ENCODE measurements at places on chromosomes 16 and 17.

DNA sequence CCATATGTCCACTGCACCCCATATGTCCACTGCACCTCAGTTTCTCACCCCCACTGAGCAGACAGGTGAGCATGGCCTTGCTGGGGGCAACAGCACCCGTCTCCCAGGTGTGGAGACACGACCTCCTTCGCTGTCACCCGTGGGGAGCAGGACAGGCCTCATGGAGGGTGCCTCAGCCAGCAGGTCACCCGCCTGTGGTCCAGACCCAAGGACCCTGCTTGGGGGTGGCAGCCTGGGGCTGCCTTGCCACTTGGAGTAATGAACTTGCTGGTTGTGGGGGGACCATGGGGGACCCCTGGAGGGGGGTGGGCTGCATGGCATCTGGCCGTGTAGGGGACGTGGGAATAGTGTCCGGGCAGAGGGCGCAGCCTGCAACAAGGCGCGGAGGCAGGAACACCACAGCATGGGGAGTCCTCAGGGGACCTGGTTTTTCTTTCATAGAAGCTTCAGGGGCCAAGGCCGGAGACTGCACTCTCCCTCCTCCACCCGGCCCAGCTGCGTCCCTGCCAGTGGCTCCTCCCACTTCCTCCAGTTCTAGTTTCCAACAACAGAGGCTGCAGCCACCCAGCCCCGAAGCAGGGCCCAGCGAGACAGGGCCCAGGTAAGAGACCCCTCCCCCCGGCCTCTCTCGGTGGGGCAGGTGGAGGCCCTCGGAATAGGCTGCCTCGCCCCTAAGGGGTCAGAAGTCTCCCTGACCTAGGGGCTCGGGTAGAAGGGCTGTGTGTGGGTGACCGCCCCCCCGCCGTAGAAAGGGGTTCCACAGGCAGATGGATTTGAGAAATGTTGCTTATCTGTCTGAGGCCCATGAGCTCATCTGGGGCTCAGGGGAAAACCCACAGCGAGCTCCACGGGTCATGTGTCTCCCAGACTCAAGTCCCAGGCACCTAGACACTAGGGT, at the start of gene NHLRC4:
Gene NHLRC4 (plus strand): TSS at position 531 of the 898 bp plus-strand sequence. CDS start 1,043 bp downstream, outside the sequence.
- DNase-seq: no peak

GRCh38 chr16:86383488-86384262, 126.7 kb upstream of the FOXF1 start:
- DNase-seq: peak; percentile 64

- no peak for DNase-seq
Measured at GRCh38 chr16:27720731-27721530, 171.0 kb downstream of the KATNIP start.

- DNase-seq: no peak
Measured at GRCh38 chr16:67016681-67017420, 12.1 kb upstream of the CBFB start.

- DNase-seq: no peak
Measured at GRCh38 chr17:78908426-78908825, 5.4 kb upstream of the CEP295NL start.

- peak; percentile 45 for DNase-seq
Measured at GRCh38 chr17:50268743-50269275, 5.5 kb upstream of the TMEM92 start.

DNA sequence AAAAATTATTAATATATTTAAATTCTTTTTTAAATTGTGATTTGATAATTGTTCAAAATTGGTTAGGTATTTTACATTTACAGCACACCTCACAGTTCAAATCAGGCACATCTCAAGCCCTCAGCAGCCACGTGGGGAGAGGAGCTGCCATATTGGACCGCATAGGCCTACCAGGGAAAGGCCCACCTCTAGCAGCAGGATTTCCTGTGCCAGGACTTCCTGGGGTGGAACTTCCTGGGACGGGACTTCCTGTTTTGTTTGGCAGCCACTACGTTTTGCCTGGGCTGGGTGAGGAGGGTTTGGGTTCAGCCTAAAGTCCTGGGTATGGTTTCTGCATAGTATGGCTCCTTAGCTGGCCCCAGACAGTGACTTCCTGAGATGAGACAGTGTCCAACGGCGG, 298.5 kb upstream of the FOXF1 start:
- DNase-seq: no peak

DNA sequence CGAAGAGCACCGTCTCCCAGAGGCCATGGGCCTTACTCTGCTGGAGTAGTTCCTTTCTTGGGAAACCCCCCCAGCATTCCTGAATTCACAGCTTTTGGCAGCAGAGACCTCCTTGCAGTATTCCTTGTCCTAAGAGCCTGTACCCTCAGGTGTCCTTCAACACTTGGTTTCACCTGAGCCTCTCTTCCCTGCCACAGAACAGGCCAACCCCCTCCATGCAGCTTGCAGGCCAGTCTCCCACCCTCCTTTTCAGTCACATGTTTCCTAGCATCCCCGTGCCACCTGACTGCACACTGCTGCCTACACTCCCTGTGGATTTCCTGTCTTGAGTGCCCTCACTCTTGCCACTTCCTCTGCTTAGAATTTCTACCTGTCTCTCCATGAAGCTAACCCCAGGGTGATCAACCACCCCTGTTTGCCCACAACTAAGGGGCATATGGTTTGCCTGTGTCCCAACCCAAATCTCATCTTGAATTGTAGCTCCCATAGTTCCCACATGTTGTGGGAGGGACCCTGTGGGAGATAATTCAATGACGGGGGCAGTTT, 65.5 kb downstream of the DYNLRB2 start:
- DNase-seq: no peak

GRCh38 chr16:66585481-66586239, 6.4 kb downstream of the CMTM2 start:
- no peak for DNase-seq

- DNase-seq: no peak
Measured at GRCh38 chr17:45098081-45098868, 34.0 kb downstream of the PLCD3 start.

GRCh38 chr17:18155179-18155578, 28.4 kb upstream of the ALKBH5 start:
- DNase-seq: no peak

DNA sequence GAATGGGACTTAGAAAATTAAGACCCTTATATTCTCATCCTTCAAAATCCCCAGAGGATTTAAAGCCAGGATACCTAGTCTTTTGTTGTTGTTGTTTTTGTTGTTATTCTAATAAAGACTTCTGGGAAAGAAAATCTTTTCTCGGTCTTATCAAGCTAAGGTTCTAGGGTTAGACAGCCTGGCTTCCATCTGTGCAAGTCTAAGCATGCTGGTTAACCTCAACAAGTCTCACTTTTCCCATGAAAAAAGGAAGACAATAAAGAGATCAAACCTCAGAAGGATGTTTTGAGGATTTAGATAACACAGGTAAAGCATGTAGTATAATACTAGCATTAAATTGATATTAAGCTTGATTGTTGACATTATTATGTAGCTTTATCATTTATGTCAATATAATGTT, 486.4 kb upstream of the SOX9 start:
- no peak for DNase-seq

GRCh38 chr17:55177159-55177854, 87.5 kb upstream of the HLF start:
- peak; percentile 17 for DNase-seq

GRCh38 chr17:69523244-69523861, 108.9 kb downstream of the MAP2K6 start:
- peak; percentile 68 for DNase-seq

- DNase-seq: no peak
Measured at GRCh38 chr17:916315-916714, 63.3 kb downstream of the NXN start.

DNA sequence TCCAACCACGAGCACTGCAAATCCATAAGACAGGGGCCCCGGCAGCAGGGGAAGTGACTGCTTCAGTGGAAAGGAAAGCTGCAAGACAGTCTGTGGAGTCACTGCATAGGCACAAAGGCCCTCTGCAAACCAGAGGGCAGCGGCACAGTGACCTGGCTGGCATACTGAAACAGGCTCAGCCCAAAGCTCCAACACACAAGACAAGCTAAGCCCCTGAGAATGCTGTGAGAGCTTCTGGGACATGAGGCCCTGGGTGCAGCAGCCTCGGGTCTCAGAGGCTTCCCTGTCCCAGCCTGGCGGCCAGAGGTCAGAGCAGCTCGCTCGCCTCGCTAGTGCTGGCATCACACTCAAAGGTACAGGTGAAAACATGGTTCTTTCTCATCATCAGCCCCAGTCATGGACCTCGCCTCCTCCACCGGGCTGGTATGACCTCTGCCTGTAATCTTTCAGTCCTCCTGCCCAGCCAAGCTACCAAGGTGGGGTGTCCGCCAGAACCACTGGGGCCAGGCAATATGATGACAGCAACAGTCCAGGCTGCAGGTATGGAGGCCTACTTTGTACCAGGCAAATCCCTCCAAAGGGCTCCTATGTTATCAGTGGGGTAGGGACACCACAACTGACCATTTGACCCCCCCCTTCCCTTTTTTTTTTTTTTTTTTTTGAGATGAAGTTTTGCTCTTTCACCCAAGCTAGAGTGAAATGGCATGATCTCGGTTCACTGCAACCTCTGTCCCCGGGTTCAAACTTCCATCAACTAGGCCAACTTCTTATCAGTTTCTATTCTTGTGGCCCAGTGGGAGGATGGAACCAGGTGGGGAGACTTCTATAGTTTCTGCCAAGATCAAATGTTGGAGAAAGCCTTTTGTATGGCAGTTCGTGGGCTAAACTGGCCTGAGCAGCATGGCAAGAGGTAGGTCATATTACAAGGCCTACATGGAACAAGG, 19.2 kb downstream of the ST3GAL2 start:
- no peak for DNase-seq

DNA sequence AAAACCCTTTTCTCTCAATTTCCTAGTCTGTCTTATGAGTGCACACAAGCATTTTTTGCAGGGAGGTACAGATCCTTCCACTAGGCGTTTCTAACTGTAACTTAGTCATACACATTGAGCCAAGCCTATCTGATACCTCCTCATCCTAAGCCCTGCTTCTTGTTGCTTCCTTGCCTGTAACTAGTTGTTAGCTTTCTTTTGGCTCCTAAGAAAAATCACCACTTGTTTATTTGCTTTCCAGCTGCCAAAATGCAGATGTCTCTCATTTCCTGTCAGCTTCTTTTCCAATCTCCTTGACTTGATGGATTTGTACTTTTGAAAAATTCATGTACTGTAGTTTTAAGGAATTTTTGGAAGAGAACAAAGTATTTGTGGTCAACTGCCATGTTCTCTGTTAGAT, 73.7 kb downstream of the TNRC6C start:
- DNase-seq: peak; percentile 43

DNA sequence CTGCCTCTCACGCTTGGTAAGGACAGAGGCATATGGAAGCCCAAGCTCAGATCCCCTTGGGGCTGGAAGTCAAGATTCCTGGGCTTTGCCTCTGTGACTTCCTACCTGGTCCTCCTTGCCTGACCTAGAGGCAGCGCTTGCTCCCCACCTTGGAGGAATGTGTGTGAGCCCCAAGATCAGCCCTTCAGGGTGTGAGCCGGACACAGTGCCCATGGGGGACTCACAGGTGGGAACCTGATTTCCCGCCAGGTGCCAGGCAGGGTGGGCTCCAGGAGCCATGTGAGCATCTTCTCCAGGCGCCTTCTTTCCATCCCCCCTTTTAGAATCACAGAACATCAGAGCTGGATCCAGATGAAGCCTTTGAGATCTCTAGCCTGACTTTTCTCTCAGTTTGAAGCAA, 10.2 kb downstream of the CD300LG start:
- no peak for DNase-seq

GRCh38 chr17:45234641-45235415, 13.1 kb downstream of the FMNL1 start:
- DNase-seq: peak; percentile 14

- no peak for DNase-seq
Measured at GRCh38 chr17:70286391-70286790, 117.1 kb downstream of the KCNJ2 start.

- peak; percentile 53 for DNase-seq
Measured at GRCh38 chr17:45129426-45129939, 2.8 kb downstream of the PLCD3 start.

- DNase-seq: no peak
Measured at GRCh38 chr16:53501216-53501859, 1.7 kb downstream of the AKTIP start.

- DNase-seq: no peak
Measured at GRCh38 chr17:69468207-69468606, 53.7 kb downstream of the MAP2K6 start.

DNA sequence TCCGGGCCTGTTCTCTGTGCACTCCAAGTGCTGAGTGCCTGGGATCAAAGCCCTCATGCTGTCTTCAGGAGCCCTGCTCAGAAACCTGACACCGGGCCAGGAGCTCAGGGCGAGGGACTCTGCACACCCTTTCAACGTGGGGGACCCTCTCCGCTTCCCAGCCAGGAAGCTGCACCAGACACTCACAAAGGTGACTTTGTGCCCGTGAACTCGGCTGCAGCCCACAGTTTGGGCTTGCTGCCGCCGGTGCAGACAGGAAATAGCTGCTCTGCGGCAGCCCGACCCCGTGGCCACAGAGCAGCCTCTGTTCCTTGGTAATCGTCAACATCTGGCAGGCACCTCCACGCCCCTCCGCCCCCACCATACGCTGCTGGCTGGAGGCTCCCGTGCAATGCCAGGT, 93.4 kb upstream of the METRNL start:
- DNase-seq: no peak

GRCh38 chr17:76161619-76162266, 20.7 kb upstream of the FOXJ1 start:
- DNase-seq: no peak

DNA sequence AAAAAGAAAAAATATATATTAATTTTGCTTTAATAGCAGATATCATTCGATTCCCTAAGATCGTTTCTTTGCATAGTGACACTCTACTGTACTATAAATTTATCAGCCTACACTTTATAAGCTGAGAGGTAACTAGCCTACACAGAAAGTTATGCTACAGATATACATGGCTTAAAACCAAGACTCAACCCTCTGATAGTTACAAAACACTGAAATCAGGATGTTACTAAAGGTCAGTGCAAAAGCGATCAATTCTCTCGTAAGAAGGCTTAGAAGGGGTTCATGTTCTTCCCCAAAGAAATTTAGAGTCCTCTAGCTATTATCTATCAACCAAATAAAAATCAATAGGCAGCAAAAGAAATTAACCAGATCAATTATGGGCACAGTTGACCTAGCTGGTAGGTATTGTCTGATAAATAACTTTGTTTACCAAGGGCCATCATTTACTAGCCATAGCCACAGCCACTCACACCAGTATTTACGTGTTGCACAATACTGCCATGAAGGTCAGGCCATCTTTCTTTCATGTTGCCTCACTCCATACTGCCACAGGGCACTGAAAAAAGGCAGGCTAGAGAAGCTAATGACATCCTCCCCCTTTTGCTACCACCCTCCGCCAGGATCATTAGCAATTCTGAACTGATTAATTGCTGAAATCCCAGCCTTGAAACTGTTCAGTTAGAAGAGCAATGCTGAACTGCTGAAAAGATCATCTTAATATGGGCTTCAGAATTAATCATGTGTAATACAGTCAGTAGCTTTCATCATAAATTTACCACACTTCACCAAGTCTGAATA, 43.7 kb downstream of the RND2 start:
- DNase-seq: no peak

GRCh38 chr17:62656446-62656845, 29.0 kb downstream of the MRC2 start:
- no peak for DNase-seq

All from fibroblast of skin of scalp (primary cell).